Iris pigment epithelial cell (primary cell): ENCODE measurements at places on chromosomes 3 and 15.

DNA sequence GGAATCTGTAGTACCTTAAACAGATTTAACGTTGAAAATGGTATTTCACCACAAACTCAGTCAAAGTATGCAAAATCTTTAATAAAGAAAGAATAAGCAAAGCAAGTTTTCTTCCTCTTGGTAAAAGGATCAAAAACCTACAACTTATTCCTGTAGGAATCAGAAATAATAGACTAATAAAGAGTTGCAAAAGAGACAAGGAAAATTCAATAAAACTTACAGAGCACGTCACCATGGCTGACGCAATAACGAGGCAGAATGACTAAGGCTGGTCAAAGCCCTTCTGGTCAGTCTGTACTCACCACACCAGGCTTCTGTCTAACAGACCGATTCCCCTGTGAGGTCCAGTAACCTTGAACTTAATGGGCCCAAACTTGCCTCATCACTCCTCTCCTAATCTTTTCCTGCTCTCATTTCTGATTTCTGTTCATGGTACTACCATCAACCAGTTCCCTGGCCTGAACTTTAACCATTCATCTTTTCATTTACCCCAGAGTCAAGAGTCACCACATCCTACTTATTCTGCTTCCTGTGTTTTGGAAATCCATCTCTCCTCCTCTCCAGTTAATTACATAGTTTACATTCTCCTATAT is 5.0 kb downstream of the MASP1 start:
- DNase-seq, result peak; percentile 96

DNA sequence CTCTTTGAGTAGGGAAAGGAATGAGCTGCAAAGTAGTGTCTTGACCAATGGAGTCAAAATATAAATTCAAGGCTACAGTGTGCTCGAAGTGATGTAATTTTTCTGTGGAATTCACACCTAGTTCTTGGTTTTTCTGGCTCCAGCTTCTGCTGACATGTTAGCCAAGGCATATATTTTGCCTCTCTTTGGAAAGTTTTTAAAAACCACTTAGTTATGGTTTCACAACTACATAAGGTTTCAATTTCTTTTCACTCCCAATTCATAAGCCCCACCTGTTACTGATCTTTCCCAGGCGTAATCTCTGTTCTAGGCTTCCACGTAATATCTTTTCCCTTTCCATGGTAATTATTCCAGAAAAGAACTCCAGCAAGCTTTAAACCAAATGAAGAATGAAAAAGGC is 46.9 kb downstream of the GADL1 start:
- DNase-seq, result no peak

GRCh38 chr3:76403556-76403955 is 618.2 kb upstream of the ZNF717 start:
- peak; percentile 80 for DNase-seq

DNA sequence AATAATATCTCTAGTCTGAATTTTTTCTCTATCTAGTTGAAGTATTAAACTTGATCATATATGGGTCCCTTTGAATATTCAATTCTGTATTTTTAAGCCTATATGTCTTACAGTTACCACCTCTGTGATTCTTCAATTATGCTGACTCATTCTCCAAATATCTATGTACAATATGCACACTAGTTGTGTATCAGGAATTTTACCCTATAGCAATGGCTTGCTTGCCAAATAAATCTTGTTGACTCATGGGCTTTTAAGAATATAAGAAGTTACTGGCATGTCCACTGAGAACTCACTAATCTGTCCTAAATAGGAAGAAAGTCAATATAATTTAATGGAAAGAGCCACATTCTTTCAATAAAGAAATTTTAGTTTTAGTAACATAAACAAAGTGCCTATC is 656.3 kb downstream of the RBMS3 start:
- DNase-seq, result peak; percentile 60

GRCh38 chr3:106673926-106674569 is 703.2 kb upstream of the CCDC54 start:
- peak; percentile 16 for DNase-seq

DNA sequence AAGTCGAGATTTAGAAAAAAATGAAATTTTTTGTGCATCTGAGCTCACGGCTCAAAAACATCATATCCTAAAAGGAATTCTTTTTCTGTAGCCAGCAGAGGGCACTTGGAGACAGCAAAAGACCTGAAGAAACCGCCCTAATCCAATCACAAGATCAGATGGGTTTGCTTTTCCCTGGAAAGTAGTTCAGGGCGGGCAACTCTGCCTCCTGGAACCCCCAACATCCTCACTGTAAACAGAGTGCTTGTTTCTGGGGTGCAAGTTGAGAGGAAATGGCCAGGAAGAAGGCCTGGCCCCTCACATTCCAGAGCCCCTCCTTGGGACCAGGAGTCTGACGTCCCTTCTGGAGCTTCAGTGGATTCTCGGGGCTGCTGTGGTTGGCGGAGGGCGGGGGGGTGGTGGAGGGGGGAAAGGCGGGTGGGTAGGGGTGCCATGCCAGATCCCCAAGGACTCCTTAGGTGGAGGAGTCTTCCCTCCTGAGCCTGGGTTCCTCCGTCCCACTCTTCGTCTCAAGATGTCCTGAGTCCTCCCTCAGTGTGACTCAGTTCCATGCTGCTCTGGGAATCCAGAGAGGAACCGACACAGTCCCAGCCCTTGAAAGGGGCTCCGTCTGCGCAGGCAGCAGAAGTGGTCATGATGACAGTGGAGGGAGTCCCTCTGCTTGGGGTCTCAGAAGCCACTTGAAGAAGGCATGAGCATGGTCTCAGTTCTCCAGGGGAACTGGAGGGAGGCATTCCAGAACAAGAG is 35.9 kb downstream of the CCK start:
- DNase-seq, result peak; percentile 55

DNA sequence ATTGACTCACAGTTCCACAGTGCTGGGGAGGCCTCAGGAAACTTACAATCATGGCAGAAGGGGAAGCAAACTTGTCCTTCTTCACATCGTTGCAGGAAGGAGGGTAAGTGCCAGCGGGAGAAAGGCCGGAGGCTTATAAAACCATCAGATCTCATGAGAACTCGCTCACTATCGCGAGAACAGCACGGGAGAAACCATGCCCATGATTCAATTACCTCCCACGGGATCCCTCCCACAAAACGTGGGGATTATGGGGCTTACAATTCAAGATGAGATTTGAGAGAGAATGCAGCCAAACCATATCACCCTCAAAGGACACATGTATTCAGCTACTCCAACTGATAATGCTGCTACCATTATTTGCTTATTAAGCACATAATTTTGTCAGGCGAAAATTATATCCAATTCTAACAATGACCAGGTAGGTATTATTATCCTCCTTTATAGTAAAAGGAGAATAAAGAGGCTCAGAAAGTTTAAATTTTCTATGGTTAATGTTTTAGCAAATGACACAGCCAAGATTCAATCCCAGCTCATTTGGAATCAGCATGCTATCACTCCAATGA is 327.2 kb upstream of the CDIN1 start:
- no peak for DNase-seq

DNA sequence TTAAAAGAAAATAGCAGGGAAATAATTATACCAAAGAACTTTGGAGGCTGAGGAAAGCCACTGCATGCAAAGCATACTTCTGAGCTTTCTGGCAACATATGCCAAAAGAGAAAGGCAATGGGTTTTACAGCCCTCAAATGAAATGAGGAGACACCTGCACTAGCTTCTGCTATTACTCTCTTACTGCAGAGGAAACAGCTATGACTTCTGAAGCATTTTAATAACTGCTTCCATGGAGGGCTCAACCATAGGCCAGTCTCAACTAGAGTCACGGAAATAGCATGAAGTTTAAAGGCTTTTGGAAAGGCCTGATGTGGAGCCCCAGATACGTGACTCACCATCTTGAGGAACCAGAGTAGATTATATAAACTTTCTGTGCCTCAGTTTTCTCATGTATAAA is 114.8 kb downstream of the OXNAD1 start:
- DNase-seq, result peak; percentile 21

DNA sequence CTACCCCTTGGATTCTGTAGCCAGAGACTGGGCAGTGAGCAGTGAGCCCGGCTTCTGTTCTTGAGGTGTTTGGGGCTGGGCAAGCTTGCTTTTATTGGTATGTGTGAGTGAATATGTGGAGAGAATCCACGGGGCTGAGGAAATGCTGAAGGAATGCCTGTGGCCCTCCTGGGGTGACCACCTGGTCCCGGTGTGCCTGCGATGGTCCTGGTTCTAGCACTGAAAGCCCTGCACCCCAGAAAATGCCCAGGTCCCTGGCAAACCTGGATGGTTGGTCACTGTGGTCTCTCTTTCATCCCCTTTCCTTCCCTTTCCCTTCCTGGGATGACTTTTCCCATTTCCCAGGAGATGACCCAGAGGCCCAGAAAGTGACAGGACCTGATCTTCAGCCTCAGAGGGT is 4.2 kb downstream of the ZBTB47 start:
- DNase-seq, result no peak
